Activated CD4-positive, alpha-beta T cell treated with anti-CD3 and anti-CD28 coated beads for 48 hours (primary cell): ENCODE measurements at places on chromosomes 12 and 14.

DNA sequence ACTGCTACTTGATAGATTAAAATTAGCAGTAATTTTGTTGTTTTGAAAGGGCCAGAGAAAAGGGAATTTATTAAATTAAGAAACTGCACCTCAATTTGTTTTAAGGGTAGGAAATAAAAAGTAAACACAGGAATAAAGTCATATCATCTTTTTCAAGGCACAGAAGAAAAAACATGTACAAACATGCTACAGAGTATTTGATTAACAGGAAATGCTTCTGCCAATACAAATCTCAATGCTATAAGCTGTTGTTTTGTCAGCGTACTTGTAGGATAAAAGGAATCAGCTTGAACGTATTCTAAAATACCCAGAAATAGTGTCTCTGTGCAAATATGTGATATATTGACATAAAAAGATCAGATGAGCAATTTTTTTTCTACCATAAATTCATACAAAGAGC, 474.0 kb upstream of the MGAT4C start:
- no peak for DNase-seq

DNA sequence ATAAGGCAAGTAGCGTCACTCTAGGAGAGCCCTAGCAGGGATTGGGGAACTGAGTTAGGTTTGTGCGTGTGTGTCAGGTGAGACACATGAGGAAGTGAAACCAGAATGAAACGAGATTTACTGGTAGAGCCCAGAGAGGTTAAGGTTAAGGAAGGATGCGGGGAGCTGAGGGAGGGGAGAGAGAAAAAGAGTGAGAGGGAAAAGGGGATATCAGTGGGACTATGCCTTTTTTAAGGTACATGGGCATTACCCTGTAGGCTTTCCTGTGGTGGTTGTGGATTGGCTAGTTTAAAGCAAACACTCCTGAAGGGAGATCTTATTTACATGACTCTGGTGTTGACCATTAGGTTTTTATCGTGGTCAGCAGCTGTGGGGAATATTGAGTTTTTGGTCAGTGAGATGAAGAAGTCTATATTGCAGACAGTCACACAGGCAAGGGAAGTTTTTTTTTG, 13.9 kb downstream of the ZDHHC17 start:
- DNase-seq: no peak

GRCh38 chr12:76690921-76691700, 72.8 kb upstream of the ZDHHC17 start:
- no peak for DNase-seq

DNA sequence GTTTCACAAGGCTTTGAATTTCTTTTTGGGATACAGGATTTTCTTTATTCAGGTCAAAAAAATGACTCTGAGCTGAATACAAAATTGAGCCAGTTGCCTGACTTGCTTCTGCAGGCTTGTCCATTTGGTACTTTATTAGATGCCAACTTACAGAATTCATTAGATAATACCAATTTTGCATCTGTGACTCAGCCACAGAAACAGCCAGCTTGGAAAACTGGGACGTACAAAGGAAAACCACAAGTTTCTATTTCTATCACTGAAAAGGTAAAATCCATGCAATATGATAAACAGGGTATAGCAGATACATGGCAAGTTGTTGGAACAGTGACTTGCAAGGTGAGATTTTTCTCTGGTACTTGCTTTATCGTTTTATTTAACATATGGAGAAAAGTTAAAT, 5.8 kb downstream of the AP5M1 start:
- DNase-seq: no peak

GRCh38 chr14:103576371-103577024, 13.7 kb downstream of the COA8 start:
- DNase-seq: no peak

DNA sequence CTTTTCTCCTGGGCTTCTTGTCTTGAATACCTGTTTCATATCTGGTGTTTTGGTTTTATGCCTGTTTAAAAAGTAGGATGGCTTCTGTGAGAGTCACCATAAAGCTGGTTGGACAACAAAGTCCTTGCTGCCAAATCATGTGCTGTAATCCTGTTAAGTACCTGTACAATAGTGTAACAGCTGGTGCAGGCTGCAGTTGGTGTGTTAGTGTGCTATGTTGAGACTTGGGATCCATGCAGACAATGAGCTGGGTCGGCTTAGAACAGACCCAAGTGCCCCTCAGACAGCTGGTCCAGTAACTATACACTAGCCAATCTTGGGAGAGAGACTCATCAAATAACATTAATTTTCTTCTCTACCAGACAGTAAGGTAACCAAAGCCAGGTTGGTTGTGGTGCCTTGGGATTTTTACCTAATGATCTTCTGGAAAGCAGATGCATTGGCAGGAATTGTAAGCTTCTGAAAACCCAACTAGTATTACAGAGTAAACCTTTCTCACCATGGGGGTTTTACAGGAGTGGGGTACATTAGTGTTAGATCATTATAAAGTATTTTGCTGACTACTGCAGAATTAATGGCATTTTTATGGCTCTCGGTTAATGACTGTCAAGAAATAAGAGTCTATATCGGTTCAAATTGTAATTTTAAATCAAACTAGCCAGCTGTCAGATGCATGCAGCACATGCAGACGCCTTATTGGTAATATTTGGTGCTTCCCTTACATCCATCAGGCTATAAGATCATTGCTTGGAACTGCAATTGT, 231.2 kb downstream of the PDZRN4 start:
- no peak for DNase-seq

GRCh38 chr14:75999511-76000190, 14.1 kb downstream of the IFT43 start:
- no peak for DNase-seq

- no peak for DNase-seq
These were observed 249.4 kb downstream of the PDZRN4 start for GRCh38 chr12:41437563-41437962.

DNA sequence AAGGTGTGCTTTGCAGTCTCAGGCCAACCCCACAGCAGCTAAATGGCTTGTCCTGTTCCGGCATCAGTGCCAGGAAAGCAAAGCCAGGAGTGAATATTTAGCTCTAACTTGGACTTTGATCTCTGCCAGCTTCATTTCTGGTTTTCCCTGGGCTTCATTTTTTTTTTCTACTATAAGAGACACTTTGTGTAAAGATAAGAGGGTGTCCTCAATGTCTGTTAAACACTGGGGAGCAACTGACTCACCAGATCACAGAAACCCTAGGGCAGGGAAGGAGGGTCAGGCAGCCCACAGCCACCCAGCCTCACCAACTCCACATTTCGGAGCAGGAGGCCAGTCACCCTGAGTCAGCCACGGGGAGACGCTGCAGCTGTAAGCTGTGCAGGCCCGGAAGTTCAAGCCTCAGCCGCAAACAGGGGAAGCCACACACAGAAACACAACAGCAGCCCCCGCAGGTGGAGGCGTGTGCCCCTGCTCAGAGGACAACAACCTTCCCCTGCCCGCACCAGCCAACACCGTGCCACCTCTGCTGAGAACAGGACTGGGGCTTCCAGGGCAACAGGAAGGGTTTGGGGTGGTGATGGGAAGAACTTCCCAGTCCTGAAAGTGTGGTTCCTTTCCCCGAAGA, 6.3 kb downstream of the TNFRSF1A start:
- DNase-seq: peak; percentile 91

- DNase-seq: no peak
These were observed 78.8 kb downstream of the ITPR2 start for GRCh38 chr12:26754148-26754547.

DNA sequence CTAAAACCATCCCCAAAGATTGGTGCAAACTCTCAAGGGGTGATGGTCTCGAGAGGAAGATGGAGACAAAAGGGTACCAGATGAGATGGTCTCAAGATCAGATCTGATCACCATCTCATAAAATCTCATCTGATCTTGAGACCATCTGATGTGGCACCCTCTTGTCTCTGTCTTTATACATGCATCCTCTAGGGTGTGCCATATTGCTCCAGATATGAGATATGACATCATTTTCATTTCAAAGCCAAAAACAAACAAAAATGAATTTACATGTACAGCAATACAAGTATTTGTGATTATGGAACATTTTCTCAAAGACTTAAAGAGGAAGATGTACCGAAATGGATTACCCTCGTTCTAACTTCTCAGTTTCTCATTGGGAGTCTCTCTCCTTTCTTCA, 787.2 kb downstream of the GALC start:
- no peak for DNase-seq

GRCh38 chr12:117589021-117589420, 227.6 kb upstream of the NOS1 start:
- DNase-seq: no peak

GRCh38 chr12:110637869-110638441, 24.0 kb downstream of the TCTN1 start:
- no peak for DNase-seq
